DMS153 (cell line): ENCODE measurements at places on chromosomes 13 and 19.
A peak's percentile ranks its signal among the peaks of the same experiment; 100 is the strongest.

GRCh38 chr19:31329819-31330218 is 19.4 kb downstream of the TSHZ3 start:
- no peak for DNase-seq

- DNase-seq = no peak
Observed at GRCh38 chr13:113483504-113484293, 6.8 kb downstream of the DCUN1D2 start.

DNA sequence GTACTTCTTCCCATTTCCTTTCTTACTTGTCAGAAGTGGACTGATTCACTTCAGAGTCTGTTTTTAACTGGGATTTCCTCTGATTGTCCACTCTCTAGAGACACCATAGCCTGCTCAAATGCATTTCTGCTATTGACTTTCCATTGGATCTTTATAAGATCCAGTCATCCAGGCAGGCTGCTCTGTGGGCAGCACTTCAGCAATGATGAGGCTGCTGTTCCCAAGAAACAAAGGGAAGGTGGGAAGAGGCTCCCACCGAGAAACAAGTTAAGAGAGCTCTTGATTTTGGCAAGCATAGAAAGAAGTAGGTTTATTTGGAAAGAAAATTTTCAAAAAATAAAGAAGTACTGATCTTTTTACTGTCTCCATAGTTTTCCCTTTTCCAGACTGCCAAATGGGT is 125.8 kb upstream of the STARD13 start:
- no peak for DNase-seq

GRCh38 chr13:64158908-64159307 is 2743.3 kb upstream of the PCDH20 start:
- no peak for DNase-seq

- DNase-seq = no peak
Observed at GRCh38 chr13:43732726-43733125, 54.0 kb downstream of the ENOX1 start.

DNA sequence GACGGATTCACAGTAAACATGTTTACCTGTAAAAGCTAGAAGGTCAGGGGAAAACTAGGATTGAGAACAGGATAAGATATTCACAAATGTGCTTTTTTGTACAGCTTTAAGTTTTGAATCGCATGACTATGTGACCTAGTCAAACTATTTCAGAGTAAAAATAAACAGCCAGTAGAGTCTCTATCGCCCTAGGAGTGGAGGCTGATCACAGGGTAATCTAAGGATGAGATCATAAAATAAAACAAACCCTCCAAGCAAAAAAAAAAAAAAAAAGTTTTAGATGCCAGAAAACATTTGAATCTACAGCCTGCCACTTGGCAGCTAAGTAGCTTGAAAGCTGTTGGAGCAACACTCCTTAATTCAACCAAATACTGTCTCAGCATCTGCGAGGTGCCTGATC is 26.8 kb downstream of the ZNF350 start:
- no peak for DNase-seq

- no peak for DNase-seq
Observed at GRCh38 chr13:27347211-27347772, 76.7 kb downstream of the RASL11A start.

GRCh38 chr13:67204764-67205163 is 25.4 kb downstream of the PCDH9 start:
- DNase-seq = peak; percentile 44

DNA sequence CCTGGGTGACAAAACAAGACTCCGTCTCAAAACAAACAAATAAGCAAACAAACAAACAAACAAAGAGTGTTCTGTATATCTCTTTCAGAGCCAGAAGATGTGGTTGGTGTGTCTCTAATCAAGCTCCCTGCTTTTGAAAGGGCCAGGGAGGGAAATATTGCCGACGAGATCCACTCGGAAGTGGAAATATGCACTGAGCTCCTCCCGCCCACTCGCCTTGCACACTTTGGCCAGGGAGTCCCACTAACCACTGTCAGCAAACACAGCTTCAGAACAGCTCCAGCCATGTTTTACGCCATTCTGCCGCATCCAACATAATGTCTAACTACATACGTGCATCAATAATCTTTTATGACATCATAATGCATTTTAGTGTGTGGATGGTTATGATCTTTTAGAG is 155.5 kb upstream of the VSTM2B start:
- DNase-seq = no peak

GRCh38 chr19:40502647-40503319 is 36.0 kb downstream of the SPTBN4 start:
- DNase-seq = no peak

DNA sequence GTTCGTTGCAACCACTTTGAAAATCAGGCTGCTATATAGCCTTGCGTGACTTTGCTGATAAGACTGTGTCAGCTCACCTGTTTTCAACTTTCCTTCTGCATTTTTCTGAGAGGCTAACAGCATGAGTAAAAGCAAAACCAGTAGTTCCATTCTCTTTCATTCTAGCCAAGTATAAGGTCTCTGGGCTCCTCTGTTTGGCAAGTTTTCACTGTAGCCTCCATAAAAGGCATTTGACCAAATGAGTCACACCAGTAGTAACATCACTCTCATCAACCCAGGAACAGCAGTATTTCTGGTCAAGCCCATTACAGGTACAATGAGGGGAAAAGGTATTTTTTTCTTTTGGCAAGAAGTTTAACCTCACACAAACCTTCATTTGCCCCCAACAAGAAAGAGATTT is 1149.8 kb upstream of the MIR17HG start:
- no peak for DNase-seq

DNA sequence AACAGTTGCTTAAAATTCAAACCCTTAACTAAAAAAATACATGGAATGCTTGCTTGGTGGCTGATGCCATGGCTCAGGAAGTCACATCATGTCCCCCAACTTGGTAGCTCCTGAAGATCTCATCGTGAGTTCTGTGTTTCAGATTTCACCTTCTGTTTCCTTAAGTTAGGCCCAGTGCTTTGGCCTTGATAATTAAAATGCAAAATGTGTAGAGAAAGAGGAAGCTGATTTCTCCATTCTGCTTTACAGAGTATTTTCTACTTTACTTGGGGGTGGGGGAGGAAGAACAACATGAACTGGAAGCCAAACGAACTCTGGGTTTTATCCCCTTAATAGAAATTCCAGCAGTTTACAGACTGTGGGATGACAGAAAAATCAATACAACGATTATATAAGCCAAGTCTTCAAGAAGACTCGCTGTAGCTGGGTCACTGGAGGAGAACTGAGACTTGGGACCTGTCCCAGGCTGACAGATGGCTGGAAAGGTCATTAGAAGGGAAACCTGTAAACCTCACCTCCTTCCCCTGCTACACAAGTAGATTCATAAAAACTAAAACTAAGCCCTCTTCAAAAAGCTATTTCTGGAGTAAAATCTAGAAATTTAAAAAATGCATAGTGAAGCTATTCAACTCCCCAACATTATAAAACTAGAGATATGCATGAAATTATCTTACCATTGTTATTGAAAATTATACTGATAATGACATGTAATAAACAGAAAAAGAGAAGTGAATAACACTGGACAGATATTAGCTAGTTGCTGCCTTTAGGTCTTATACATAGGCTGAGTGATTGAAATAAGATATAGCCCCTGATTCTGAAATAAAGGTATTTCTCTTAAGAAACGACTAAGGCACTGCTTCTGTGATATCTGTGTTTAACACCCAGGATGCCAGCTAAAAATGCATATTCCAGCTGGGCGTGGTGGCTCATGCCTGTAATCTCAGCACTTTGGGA is 22.1 kb upstream of the GGACT start:
- no peak for DNase-seq

GRCh38 chr19:8398311-8398771 is 8.2 kb downstream of the RAB11B start:
- no peak for DNase-seq

DNA sequence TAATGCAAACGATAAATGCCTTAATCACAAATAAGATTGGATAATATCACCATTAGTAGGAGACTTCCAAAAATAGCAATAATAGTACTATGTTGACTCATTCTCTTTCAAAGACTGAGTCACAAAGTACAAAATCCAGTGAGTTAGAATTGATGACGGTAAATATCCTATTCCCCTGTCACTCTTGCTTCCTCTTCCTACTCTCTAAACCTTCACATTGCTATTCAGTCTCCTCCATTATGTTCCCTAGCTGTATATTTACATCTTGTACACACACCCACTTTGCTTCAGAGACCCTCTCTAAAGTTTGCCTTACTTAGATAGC is 26.3 kb upstream of the INTS6 start:
- no peak for DNase-seq

- DNase-seq = no peak
Observed at GRCh38 chr13:38045278-38046048, 175.9 kb upstream of the TRPC4 start.

DNA sequence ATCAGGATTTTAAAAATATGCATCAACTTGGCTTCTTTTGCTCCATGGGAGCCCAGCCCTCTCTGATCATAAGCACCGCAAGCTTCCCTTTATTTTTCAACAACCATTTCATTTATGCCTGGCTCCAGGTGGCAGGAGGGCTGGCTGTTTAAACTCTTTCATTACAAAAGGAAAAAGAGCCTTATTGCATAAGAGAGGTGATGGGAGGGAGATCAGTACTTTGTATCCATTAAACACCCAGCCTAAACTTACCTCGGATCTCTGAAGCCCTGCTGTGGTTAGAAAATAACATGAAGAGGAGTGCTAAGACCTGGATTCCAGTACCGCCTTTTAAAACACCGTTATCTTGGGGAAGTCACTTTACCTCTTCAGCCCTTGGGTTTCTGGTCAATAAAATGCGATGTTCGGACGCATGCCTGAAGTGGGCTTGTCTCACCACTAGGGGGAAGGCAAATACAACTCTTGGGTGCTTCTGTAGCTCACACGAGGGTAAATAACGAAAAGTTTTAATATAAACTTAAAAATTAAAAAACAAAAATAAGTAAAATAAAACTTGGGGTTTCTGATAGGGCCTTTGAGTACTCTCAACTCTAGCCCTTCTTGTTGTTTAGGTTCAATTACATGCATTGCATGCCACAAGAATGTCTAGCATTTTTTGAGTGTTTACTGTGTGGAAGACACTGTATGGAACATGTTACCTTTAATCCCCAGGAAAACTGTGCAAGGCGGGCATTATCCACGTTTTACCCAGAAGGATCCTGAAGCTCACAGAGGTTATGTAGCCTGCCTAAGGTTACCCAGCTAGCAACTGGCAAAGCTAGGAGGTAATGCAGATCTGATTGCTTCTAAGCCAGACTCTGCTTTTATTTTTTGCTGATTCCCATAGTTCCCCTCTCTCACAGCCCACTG is 240.3 kb downstream of the LMO7 start:
- peak; percentile 20 for DNase-seq

GRCh38 chr13:68064001-68064770 is 834.0 kb upstream of the PCDH9 start:
- DNase-seq = no peak

GRCh38 chr13:77583581-77583980 is 48.1 kb downstream of the SCEL start:
- DNase-seq = no peak

DNA sequence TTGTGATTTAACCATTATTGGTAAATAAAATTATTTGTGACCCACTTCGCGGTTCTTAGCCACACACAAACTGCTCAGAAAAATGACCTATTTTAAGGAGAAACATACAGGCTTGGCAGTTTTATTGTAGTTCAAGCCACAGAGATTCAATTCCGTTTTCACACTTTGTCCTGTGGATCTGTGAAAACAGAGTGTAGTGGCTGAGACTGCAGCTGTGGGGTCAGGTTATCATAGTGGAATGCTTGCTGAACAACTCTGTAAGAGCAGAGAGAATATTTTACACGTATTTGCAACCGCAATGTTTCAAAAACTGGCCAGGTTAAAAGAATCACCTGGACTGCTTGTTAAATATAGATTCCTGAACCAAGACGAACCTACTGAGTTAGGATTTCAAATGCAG is 292.5 kb downstream of the GPC5 start:
- no peak for DNase-seq

DNA sequence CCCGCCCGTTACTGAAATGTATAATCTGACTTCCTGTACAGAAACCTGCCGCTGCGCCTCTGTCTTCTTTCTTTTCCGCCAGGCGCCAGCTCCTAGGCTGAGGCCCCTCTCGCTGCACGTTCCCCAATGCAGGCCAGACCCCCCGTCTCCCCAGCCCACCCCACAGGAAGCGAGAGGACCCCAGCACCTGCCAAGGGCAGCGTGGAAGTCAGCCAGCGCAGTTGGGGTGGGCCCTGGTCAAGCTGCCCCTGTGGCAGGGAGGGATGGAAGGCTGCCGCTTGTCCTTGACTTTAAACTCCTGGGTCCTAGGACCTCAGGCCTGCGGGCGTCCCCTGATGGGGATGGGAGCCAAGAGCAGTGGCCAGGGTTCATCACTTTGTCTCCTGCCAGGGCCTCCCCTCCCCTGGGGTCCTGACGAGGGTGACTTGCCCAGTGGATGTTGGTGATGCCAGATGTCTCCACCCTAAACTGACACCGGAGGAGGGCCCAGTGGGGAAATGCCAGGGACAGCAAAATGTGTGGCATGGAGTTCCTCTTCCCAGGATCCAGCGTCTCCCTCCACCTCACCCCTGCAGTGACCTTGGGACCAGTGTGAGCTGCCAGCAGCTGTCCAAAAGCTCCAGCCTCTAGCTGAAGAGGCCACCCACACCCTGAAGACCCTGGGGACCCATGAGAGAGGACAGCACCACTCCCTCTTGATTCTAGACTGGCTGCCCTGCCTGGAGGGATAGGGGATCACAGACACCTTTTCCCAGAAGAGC is 8.5 kb upstream of the MARCHF2 start:
- no peak for DNase-seq

GRCh38 chr19:46828484-46828883 is 22.2 kb downstream of the AP2S1 start:
- no peak for DNase-seq

DNA sequence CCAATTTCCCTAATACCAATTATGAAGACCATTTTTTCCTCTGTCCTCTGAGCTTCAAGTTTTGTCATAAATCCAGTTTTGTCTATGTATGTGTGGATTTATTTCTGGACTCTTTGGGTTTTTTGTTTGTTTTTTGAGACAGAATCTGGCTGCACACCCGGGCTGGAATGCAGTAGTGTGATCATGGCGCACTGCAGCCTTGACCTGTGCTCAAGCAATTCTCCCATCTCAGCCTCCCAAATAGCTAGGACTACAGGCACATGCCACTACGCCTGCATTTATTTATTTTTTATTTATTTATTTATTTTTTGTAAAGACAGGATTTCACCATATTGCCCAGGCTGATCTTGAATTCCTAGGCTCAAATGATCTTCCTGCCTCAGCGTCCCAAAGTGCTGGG is 45.3 kb upstream of the GTF3A start:
- no peak for DNase-seq

- DNase-seq = no peak
Observed at GRCh38 chr19:41911889-41912731, 16.1 kb downstream of the ERFL start.

DNA sequence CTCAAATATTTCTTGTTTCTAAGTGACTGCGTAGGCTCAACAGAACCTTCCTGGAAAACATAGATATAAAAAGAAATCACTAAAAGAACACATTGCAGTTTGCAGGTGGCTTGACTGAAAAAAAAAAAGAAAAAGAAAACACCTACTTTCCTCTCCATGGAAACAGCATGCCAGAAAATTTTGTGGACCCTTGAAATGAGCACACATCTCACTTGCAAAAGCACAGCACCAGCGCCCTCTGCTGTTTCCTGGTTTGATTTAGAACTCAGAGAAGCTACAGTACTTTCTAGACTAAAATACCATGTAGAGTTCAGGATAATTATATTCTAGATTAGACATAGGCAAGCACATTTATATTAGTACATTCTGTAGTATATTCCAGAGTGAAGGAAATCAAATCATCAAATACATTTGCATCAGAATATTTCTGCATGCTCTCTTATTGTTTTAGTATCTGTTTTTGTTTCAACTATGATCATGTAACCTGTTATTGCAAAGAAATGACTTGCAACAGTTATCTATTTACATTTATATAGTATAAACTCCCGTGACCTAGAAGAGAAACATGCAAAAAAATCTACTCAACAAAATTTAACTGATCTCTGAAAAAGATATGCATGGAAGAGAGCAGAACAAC is 22.3 kb upstream of the XPO4 start:
- peak; percentile 11 for DNase-seq
